Activated CD4-positive, alpha-beta T cell treated with anti-CD3 and anti-CD28 coated beads, Interleukin-2, Interleukin-4, amounts not matched to agents 100 ng/mL and 50 ng/mL, durations not matched to agents 16 hours and 8 hours (primary cell): ENCODE measurements at places on chromosomes 11 and 22.

- no peak for DNase-seq
These were observed 26.2 kb upstream of the POGLUT3 start for GRCh38 chr11:108524422-108524821.

GRCh38 chr22:44667829-44668189, 34.2 kb upstream of the PRR5 start:
- DNase-seq, result peak; percentile 20

- DNase-seq, result no peak
These were observed 17.1 kb upstream of the BRSK2 start for GRCh38 chr11:1372660-1373059.

DNA sequence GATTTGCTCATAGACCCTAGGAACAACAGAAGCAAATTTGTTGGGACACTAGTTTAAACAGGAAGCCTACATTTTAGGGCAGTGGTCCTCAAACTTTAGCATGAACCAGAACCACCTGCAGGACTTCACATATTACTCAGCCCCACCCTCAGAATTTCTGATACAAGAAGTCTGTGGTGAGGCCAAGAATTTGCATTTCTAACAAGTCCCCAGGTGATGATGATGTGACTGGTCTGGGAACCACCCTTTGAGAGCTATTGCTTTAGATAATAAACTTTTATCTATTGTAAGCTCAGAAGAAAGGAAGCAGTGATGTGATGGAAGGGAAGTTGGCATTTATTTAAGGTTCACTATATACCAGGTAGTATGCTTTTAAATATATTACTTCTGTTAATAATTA, 194.0 kb downstream of the FAM181B start:
- no peak for DNase-seq

DNA sequence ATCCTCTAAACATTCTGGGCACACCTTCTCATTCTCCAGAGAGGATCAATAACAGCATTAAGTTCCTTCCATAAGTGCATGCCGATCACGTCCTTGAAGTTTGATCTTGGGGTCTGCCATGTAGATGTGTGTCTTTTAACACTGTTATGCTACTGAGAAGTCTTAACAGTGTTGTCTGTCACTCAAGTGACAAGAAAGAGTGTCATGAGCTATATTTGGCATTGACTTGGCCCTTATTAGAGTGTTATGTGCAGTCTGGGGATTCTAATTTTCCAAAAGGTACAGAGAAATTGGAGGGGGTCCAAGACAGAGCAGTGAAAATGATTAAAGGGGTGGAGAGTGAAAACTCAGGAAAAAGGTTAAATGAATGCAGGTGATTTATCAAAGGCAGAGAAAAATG, 107.1 kb upstream of the OPCML start:
- DNase-seq, result no peak
